ENCODE measurements at places on chromosomes 12 and 14.

DNA sequence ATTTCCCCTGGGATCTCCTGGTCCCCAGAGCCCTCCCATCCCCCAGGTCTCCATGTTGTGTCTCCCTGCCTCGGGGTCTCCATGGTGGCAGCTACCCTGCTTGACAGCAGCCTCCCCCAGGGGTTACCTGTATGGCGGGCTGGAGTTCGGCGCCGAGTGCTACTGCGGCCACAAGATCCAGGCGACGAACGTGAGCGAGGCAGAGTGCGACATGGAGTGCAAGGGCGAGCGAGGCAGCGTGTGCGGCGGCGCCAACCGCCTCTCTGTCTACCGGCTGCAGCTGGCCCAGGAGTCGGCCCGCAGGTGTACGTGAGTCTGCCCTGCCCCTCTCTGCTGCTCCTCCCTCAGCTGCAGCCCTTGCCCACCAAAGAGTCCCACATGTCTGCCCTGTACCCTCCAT, 80.9 kb downstream of the WSCD2 start:
- DNase-seq, result no peak

DNA sequence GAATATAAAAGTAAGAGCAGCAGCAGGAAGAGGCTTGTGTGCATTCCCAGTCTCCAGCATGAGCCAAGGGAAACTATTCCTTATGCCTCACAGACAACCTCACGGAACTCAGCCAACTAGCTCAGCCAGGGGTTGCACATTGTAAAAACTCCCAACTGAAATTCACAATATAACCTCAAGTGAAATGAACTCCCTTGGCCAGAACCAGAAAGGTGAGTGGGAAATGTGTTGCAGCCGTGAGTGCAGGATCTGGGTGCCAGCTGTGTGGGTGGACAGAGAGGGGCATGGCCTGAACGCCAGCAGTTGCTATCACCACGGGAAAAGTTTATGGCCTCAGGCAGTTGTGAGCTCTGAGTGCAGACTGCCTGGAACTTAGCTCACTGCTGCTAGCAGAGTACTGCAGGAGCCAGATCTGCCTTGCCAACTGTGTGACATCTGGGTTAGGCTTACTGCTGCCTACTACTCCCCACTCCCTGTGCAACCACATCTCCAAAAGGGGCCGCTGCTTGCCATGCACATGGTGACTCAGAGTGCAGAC, 2.3 kb upstream of the CLEC1A start:
- DNase-seq, result peak; percentile 17

GRCh38 chr14:93751946-93752655, 36.2 kb downstream of the PRIMA1 start:
- no peak for DNase-seq

DNA sequence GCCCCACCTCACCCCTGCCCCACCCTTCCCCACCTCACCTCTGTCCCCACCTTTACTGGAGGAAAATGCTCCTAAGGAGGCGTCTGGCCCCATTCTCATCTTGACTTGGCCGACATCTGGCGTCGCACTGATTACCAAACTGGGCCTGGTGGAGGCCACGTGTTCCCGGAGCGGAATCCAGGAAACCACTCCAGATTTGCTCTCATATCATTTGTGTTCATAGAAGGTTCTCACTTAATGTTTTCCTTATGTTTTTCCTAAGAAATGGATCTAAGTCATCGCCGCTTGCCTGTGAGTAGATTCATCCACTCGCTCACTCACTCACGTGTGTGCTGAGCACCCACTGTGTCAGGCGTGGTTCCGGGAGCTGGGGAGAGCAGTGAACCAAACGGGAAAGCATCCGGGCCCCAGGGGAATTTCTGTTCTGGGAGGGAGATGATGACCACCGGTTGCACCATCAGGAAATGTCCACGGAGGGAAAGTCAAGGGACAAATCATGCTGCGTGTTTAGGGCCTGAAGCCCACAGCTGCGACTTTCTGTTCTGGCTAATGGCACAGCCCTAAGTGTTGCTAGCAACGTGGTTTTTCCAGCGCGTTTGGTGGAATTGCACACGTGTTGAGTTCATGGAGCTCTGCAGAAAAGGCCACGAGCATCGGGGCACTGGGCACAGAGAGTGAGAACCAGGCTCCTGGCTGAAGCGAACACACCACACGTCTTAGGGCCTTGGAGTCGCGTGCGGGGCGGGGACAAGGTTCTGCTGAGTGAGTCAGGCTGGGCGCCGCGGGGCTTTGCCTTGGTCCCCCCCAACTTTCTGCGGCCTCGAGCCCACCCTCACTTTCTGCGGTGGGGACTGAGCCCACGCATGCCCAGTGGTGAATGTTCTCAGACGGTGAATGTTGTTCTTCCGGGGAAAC, 57.7 kb downstream of the ADGRD1 start:
- no peak for DNase-seq

GRCh38 chr12:65568517-65568916, 255.8 kb upstream of the HMGA2 start:
- DNase-seq, result no peak

DNA sequence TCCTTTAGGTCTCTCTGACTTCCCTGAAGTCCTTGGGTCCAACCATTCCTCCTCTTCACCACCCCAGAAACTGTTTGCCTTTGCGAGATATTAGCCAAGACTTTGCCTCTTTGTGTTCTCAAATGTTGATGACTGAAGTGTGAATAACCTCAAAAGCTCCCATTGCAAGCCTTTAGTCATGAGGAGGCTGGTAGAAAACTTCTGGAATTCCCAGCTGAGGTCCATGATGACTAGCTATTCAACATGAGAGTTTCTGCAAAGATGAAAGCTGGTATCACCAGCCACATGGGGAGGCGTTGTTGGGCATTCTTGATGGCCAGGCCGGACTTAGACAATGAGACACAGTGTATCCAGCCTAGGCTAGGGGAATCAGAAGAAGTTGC, 111.7 kb downstream of the TBX5 start:
- DNase-seq, result no peak

DNA sequence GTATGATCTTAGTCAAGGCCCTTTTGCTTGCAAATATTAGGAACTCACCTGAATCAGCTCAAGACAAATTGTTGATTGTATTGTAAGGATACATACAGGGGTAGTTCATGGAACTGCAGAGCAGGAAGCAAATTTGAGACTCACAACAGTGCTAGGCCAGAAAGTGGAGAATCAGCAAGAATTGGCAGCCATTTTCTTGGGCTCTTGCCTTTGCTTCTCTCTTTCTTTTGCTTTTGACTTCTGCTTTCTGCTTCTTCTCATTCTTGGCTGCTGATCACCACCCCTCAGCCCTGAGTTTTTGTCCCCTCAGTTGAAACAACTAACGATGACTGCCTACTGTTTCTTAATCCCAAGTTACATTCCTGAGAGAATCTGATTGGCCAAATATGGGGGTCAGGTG, 34.8 kb downstream of the KCNK13 start:
- DNase-seq, result no peak

GRCh38 chr12:51862947-51863346, 14.4 kb upstream of the FIGNL2 start:
- DNase-seq, result no peak

- peak; percentile 98 for DNase-seq
Measured at GRCh38 chr12:55996715-55997534, at the start of gene SUOX. Gene SUOX (plus strand): TSS chr12:55997276. CDS start chr12:56002222, 4,946 bp downstream.

DNA sequence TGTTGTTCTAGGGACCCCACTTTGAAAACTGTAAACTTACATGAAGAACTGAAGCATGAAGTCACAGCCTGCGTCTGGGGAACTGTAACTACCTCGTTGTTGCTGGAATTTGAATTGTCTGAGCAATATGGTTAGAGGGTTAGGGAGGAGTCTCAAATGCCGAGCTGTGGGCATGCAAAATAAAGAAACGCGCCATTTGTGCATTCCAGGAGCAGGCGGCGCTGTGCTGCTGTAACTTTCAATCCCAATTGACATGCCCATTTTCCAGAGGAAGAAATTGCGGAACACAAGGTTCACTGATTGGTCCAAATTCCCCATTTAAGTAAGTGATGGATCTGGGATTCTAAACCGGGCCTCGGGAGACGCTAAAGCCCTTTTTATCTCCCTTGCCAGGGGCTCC, 61.3 kb downstream of the ZNF664 start:
- no peak for DNase-seq

GRCh38 chr14:68784978-68785533, 7.8 kb downstream of the ZFP36L1 start:
- no peak for DNase-seq

- no peak for DNase-seq
Measured at GRCh38 chr14:23915559-23915958, 38.0 kb upstream of the DHRS4 start.

DNA sequence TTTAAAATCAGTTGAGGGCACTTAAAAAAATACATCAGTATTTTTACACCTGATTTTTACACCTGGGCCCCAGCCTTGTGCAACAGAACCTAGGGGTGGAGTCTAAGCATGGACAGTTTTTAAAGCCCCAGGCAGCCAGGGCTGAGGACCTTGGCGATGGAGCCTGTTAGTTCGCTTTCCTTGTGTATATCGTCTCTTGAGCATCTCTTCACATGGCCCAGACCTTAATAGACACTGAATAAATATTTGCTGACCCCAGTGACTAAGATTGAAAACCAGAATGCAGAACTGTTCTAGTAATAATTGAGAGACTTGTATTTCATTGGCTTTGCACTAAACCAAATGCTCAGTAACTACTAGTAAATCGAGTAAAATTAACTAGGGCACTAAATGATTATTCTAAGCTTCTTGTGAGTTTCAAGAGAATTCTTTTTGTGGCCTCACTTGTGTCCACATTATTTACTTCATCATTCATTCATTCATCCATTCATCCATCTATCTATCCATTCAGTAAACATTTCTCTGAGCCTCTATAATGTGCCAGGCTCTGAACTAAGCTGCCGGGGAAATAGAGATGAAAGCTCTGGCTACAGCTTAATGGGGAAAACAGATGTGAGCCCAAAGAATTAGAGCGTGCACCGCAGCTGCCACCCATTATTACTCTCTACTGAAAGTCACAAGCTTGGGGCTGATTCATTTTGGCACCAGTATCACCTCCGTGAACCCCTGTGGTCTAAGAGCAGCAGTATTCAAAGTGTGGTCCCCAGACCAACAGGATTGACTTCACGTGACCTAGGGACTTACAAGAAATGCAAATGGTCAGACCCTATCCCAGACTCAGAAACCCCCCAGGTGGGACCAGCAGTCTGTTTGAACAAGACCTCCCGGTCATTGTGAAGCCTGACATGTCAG, 30.7 kb upstream of the BCL7A start:
- DNase-seq, result no peak

DNA sequence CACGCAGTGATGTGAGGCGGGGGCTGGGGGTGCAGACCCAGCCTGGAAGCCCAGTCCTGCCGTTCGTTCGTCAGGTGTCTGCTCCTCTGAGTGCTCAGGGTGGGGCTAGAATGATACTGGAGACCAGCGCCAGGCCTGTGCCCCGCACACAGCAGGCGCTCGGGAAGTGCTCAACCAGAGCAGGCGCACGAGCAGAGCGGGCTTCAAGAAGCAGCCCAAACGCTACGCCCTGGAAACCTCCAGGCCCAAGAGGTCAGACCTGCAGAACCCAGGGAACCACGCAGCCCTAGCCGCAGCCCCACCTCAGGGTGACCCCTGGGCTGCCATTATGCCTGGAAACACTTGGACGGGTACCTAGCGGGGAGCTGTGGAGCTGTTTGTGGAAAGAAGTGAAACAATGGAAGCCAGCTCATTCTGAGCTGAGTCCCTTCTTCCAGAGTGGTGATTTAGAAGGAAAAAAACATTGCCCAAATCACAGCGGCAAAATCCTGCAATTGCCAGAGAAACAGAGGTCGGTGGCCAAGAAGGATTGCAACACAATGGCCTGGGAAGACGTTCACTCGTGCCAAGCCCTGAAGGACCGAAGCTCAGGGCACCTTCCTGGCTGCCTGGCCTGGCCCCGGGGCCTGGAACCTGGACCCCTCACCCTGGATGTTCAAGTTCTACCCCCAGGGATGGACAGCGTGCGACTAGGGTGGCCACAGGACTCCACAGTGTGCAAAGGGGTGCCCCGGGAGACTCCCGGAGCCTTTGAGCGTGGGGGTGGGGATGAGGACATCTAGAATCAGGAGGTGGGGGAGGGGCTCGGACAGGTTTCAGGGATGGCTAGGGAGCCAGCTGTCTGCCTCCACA, 40.4 kb upstream of the DIO3 start:
- DNase-seq, result no peak

GRCh38 chr14:95432144-95433093, 84.0 kb downstream of the SYNE3 start:
- DNase-seq, result peak; percentile 53

GRCh38 chr14:73602994-73603393, 9.3 kb upstream of the ACOT6 start:
- no peak for DNase-seq

- peak; percentile 63 for DNase-seq
Measured at GRCh38 chr12:105485321-105485910, 154.9 kb downstream of the C12orf75 start.
